ENCODE measurements at places on chromosomes 13 and 19. TPM values are rescaled to one million over a fixed set of nuclear protein-coding genes. Genes with fewer than 3 reads are reported as not detected.

Gene NCR1
- not detected for total RNA-seq

Gene OVOL3
- not detected for total RNA-seq

Gene KLK4
- 2.3 TPM for total RNA-seq

Gene HIF3A
- total RNA-seq, result 5.6 TPM

Gene TTC9B
- 17.7 TPM for total RNA-seq

Gene CYP4F12
- total RNA-seq, result 0.81 TPM

Gene GJB2
- not detected for total RNA-seq

Gene USHBP1
- total RNA-seq, result 0.07 TPM

Gene TMEM145
- 3.1 TPM for total RNA-seq

Gene KLK5
- not detected for total RNA-seq

Gene GFY
- total RNA-seq, result 0.38 TPM

Gene PEG3
- 0.09 TPM for total RNA-seq

Gene TSHZ3
- 20.0 TPM for total RNA-seq

Gene LRRC63
- not detected for total RNA-seq

Gene FXYD3
- total RNA-seq, result 1.9 TPM

Gene N4BP2L1
- 3.3 TPM for total RNA-seq

Gene ZNF701
- 9.5 TPM for total RNA-seq

Gene PNMA8B
- total RNA-seq, result 5.4 TPM

Gene TEX26
- total RNA-seq, result 2.2 TPM

Gene ZNF8
- total RNA-seq, result 12.0 TPM

Gene TEX29
- not detected for total RNA-seq

Gene NLRP4
- 0.10 TPM for total RNA-seq

Gene METTL21C
- total RNA-seq, result 0.31 TPM

Gene ZNF491
- total RNA-seq, result 5.7 TPM

Gene ZNF610
- total RNA-seq, result 11.7 TPM

Gene IZUMO2
- not detected for total RNA-seq

Gene LHFPL6
- 156 TPM for total RNA-seq
